ENCODE measurements at places on chromosomes 7 and 10.

DNA sequence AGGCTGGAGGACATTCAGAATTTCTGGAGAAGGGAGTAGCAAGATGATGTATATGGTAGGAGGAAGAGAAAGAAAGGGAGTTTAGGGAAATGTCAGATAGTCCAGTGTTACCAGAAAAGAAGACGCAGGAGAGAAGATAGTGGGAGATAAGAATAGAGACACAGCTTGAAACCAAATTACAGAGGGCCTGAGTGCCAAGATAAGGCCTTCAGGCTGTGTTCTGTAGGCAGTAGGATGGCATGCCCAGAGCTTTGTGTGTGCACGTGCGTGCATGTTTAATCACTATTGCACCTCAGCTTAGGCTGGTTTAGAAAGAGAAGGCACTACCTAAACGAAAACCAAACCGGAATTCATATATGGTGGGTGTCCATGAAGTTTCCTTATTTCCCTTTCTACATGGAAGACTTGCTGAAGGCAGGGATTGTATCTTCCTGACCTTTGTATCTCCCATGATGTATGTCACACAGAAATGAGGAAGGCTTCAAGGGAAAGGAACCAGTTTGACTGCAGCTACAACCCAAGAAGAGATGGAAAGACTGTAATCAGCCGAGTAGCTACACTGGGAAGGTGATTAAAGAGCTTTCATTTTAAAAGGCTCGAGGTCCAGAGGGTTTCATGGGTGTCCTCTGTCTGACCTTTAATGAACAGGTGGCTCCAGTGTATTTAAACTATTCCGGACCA, 35.8 kb upstream of the BHLHA15 start:
- DNase-seq: no peak

DNA sequence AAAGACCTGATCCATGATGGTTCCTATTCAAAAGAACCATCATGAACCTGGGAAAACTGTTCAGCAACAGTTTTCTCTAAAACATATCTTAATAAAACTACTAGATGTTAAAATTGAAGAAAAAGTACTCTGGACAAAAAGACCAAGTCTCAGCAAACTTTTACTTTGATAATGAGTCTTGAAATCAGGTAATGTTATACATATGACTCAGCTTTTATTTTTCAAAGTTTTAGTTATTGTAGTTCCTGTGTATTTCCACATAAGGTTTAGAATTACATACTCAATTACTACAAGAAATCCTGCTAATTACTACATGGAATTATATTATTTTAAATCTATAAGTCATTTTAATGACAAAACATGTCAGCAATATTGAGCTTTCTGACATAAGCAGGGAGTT, 42.2 kb downstream of the ZNF33B start:
- no peak for DNase-seq

DNA sequence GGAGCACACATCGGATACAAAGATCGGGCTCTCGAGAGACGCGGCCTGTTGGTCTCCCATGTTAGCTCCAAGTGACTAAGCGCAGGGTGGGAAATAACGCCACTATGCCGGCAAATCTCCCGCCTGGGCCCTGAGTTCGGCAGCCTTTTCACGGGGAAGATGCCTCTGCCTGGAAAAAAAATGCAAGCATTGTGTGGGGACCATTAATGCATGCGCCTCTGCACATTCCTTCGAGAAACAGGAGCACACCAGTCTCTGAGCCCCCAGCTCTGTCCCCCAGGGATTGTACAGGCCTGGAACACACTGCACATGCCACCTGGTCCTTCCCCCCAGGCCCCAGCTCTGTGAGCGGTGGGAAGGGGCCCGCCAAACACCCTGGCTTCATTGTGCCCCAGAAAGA, 44.1 kb downstream of the FBXW4 start:
- DNase-seq: no peak

- no peak for DNase-seq
These were observed 224.6 kb upstream of the NRP1 start for GRCh38 chr10:33559105-33559504.

DNA sequence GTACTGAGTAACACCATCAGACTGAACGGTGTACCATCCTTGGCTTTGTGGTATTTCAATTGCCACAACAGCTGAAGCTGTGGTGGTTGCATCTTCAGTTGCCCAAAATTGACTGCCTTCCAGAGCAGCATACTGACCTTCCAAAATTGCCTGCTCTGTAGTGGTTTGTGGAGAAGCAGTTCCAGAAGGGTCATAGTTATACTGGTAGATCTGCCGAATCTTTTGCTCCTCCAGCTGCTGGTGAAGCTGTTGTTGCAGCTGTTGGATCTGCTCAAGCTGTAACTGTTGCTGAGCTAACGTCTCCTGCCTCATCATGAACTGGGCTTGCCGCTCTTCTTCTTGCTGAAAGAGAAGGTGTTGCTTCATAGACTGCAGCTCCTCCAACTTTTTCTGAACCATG, 212.2 kb downstream of the PCLO start:
- DNase-seq: no peak

GRCh38 chr7:121994625-121995410, 121.9 kb downstream of the PTPRZ1 start:
- DNase-seq: peak; percentile 36

- DNase-seq: no peak
These were observed 27.4 kb upstream of the MALRD1 start for GRCh38 chr10:19021162-19021561.

DNA sequence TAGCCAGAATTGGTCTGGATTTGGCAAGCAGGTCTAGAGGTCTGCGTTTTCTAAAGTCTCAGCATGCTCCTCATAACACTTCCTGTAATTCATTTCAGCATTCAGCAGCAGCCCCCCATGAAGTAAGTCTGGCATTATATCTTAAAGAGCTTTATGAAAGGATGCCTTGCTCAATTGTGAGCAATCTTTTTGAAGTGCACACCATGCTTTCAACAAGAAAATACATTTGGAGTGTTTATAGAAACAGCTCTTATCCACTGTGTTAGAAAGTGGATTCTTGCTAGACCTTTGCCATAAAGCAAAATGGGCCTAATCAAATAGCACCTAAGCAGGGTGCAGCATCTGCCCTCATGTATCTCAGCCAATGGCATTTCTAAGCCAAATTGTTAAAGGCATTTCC, 378.0 kb upstream of the AKR1E2 start:
- no peak for DNase-seq

DNA sequence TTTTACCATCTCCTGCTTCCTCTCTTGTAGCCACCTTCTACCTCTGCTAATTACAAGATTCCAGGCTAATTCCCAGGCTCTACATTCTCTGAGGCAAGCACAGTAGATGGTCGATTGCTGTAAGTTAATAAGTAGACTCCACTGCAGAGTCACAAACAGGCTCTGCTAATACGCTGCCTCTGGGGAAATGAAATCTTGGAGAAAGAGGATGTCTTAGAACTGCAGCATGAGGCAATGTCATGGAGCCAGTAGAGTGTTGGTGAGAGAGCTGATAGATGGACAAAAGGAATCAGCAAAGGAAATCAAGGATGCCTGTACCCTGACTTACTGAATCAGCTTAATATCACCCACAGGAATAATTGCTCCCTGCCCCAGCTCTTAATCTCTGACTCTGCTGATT, 1260.3 kb downstream of the XPNPEP1 start:
- DNase-seq: no peak
